LNCaP clone FGC (cell line): ENCODE measurements at places on chromosomes 7 and 10.

DNA sequence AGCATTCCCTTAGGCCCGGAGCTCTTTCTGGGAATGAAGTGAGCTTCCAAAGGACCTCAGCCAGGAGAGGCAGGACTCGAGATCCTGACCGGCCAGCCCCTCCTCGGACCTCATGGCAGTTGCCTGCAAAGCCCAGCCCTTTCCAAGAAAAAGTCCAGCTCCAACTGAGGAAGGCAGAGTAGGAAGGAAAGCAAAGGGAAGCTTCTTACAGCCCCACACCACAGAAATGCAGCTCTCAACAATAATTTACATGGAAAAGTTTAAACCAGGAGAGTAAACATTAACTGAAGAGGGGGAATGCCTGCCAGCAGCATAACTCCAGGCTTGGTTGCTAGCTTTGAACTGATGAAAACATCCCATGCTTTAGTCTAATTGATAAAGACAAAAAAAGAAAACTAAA is 153.9 kb upstream of the PFKP start:
- no peak for DNase-seq

DNA sequence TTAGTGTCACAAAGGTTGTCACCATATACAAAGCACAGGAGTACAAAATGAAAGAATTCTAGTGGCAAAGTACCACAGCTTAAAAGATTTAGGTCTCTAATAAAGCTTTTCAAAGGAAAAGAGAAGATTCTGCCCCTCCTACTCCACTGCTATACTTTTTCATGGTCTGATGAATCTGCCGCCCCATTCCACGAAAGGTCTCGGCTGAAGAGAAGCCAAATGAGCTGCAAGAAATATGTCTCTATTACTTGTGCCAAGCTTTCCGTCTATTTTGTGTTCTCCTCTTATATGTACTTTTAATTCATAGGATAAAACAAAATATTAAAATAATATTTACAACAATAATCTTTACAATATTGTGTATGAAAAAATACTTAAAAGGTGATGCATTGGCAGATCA is 222.6 kb downstream of the ANK3 start:
- DNase-seq, result no peak

DNA sequence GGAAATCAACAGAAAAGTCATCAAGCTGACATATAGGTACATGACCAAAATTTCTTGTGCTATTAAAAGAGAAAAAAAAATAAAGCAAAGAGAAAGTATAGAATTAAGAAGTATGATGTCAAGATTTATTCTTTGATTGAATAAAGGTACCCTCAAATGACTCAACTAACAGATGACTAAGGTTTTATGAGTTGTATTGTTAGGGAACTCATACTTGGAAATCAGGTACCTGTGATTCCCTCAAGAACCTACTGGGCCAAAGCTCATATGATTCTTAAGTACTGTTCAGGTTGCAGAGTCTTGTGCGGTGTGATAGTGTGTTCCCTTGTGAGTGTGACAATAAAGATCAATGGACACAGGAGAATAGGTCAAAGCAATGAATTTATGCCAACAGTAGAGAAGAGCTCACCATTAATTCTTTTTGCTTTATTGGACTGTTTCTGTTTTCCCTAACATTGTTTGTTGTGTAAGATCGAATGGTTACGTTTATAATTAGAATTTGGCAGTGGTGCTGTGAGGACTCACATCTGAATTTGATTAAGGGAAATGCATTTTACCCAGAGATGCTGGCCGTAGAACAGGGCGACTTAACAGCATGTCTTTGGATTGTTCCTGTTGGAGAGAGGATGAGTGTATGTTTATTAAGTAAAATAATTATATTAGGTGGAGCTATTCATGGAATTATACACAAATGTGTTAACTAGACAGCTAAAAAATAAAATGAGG is 293.2 kb upstream of the SEMA3D start:
- DNase-seq, result no peak

DNA sequence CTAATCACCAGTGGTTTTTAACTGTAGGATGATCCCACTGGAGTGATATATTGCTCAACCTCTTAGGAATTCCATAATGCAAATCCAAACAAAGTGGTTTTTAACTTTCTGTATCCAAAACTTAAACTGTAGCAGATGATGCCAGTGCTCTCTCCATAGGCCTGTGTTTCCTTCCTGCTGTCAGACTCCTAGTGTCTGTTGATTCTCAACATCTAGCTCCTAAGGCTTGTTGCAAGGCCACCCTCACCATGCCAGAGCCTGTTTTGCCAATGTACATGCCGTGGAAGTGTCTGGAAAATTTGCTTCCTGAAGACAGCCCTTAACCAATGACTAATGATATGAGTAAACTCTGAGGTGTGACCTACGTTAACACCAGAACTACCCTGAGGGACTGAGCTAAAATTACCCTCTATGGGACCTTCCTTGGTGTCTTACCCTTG is 39.3 kb downstream of the C1GALT1 start:
- DNase-seq, result no peak
